ENCODE measurements at places on chromosomes 5 and 9.

- DNase-seq: no peak
These were observed 95.8 kb upstream of the LMX1B start for GRCh38 chr9:126517833-126518356.

DNA sequence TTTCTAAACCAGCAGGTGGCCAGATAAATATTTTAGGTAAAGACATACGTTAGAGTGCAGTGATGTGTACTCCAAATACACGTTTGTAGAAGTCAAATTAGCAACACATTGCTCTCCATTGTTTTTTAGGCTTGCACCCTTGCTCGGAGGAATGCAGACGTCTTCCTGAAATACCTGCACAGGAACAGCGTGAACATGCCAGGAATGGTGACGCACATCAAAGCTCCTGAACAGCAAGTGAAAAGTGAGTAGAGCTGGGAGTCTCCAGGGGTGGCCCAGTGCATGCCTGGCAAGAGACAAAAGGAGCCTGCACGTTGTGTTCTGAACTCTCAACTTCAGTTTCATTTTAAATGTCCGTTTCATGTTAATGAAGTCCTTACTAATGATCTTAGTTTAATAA, 207.5 kb upstream of the OTULINL start:
- no peak for DNase-seq

GRCh38 chr9:88777498-88778312, 213.6 kb upstream of the S1PR3 start:
- no peak for DNase-seq

DNA sequence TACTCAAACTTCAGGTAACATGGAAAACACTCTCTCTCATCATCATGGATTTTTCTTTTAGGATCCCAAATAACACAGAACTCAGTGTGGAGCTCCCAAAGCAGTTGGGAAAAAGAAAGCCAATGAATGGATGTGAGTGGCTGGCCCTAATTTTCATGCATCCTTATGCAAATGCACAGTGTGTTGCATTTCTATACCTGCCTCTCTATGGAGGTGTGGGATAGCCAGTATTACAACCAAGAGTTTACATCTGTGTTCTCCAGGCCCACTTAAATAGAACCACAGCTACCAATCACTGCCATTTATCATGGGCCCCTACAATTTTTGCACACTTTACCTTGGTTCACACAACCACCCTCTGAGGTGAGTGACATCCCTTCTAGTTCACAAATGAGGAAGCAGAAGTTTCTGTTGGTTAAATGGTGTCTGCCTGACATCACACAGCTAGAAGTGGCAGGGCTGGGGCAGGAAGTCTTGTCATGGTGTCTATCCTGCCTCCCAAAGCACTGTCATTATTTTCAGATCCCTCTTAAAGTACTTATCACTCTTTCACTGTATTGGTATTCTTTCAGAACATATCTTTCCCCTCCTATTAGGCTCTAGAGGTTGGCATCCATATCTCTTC, 17.3 kb downstream of the MAMDC2 start:
- DNase-seq: no peak

- DNase-seq: no peak
These were observed 270.2 kb upstream of the BRINP1 start for GRCh38 chr9:119639287-119639955.

GRCh38 chr5:423626-424261, 19.2 kb upstream of the EXOC3 start:
- no peak for DNase-seq

- no peak for DNase-seq
These were observed 311.4 kb upstream of the RIOK2 start for GRCh38 chr5:97494465-97494864.

DNA sequence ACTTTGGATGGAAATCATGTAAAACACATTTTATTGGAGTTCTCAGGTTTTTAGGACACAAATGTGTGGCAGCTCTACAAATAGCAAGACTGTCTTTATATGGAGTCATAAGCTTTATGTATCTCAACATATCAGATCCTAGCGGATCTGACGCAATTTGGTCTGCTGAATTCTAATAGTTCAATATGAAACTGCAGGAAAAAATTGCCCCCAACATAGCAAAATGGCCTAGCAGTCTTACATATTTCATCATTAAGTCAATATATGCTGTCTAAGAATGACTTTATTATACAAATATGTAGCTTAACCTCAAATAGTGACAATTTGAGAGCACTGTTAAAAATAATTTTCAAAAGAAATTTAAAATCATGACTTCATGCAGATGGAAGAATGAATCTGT, 244.3 kb downstream of the TAF11L14 start:
- DNase-seq: no peak

- no peak for DNase-seq
These were observed 36.0 kb downstream of the B4GALT1 start for GRCh38 chr9:33130961-33131789.

Data from activated naive CD4-positive, alpha-beta T cell (primary cell).